Natural killer cell (primary cell): ENCODE measurements at places on chromosomes 16 and 17. TPM values are rescaled to one million over a fixed set of nuclear protein-coding genes. Genes with fewer than 3 reads are reported as not detected.

Gene GDPD1
- total RNA-seq = 5.3 TPM

Gene KRTAP4-12
- total RNA-seq = not detected

Gene RASD1
- 1.2 TPM for total RNA-seq

Gene NTN1
- 0.12 TPM for total RNA-seq

Gene RNF222
- total RNA-seq = 0.35 TPM

Gene PRSS33
- total RNA-seq = 0.63 TPM

Gene TSPOAP1
- total RNA-seq = 176 TPM

Gene GRIN2A
- not detected for total RNA-seq

Gene NLGN2
- 2.8 TPM for total RNA-seq

Gene DEXI
- 8.7 TPM for total RNA-seq

Gene BTBD17
- total RNA-seq = 0.48 TPM
